ENCODE measurements at places on chromosomes 2 and 18.

- no peak for DNase-seq
These were observed 339.9 kb downstream of the ADCYAP1 start for GRCh38 chr18:1244397-1245122.

DNA sequence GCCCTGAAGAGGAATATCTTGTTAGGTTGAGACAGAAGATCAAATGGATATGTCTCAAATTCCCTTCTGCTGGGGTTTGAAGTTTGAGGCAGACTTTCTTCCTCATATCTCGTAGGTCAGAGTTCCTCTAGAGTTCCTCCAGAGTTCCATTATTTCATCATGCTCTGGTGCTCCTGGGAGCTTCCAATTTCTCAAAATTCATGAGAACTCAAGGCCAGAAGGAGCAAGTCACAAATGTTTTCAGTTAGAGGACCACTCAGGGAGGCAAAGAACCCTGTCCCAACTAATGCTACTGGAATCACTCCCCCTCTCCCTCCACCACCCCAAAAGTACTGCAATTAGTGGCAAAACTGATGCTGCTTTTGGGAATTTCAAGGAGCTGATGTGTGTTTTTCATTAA is 115.7 kb upstream of the RBMS1 start:
- no peak for DNase-seq

DNA sequence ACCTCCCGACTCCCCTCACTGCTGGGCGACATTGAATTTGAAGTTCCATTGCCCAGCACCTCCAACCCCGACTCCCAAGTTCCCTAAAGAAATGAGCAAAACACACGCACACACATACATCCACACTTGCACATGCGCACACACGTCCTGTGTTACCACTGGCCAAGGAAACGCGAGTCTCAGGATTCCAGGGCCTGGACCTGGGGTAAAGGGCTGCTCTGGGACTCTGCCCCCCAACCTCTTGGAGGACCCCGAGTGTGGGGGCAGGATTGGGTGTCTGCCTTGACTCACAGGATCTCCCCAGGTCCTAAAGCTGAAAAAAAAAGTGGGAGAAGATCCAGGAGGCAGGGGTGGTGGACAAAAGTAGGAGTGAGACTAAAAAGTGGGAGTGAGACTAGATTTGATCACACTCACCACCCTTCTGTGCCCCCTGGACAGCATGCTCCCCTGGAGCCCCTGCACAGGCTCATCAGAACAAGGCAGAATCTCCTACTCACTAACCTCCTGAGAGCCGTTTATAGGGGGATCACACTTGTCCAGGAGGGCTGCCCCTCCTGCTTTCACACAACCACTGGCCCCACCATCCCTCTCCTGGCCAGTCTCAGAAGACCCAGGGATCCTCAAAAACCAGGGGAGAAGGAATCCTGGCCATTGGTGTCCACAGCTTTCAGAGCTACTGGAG is 202.2 kb downstream of the TNS1 start:
- no peak for DNase-seq

DNA sequence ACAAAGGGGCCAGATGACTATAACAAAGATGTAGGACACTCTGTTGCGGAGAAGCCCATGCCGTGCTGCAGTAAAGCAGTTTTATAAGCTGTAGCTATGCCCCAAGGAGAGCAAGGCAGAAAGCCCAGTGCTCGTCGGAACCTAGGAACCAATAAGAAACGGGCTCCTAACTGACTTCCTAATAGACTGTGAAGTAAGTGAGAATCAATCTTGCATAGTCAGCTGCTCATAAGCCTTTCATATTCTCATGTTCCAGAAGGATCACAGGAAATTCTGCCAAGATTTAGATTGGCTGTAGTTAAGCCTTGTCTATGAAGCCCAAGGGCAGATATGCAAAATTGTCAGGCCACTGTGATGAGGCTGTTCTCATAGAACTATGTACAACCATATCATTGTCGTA is 98.4 kb downstream of the RTTN start:
- DNase-seq = no peak

GRCh38 chr18:63975628-63976027 is 5.7 kb downstream of the SERPINB8 start:
- no peak for DNase-seq

GRCh38 chr2:216118474-216118873 is 9.3 kb downstream of the XRCC5 start:
- DNase-seq = no peak

DNA sequence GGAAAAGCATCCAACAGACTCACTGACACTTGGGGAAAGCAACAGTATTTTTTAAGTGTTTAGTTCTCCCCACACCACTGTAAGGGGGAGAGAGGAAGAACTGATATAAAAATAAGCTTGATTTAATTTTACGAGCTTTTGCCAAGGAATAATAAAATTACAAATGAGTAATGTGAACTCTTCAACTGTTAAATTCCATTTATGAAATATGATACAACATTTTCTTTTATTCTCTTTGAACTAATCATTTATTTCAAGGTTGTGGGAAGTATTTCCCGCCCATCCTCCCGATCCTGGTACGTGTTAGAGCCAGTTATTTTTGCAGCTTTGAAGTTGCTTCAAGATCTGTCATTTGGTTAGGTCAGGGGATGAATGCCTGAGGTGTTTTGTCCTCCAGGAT is 35.2 kb downstream of the WDPCP start:
- DNase-seq = no peak

DNA sequence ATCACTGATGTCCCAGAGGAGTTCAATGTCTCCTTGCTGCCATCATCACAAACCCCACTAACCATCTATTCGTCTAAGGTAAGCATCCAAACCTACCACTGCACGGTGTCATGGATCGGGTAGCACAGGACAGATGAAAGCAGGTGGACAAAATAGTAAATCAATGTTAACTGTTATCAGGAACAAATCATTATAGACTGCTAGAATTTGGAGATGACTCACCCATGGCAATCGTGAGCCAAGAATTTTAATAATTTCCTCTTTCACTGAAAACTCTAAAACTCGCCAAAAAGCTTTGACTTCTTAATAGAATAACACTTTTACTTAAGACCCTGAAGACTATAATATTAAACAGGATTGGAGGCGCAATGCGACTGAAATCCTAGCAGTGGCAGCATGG is 33.7 kb upstream of the BZW1 start:
- DNase-seq = no peak

DNA sequence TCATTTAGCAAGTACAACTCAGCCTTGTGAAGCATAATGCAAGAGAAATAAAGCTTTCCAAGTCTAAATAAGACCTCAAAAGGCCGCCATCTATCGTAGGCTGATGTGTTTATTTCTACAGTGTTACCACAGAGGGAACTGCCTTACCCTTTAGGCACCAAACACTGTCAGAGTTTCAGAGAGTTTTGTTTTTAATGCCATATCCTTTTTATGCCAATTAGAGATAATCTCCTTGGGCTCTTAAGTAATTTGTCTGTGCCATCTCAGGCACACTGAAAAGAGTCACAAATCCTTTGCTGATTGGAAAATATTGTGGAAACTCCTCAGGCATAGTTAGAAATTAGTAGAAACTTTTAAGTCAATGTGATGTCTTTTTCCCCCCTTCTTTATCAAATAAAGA is 797.1 kb downstream of the SLC4A3 start:
- no peak for DNase-seq

GRCh38 chr2:197838036-197838435 is 33.6 kb downstream of the PLCL1 start:
- no peak for DNase-seq

GRCh38 chr2:221458578-221458977 is 113.5 kb downstream of the EPHA4 start:
- no peak for DNase-seq

GRCh38 chr2:120823551-120823950 is 87.9 kb downstream of the GLI2 start:
- no peak for DNase-seq

GRCh38 chr18:35713545-35713944 is 132.0 kb downstream of the GALNT1 start:
- no peak for DNase-seq

DNA sequence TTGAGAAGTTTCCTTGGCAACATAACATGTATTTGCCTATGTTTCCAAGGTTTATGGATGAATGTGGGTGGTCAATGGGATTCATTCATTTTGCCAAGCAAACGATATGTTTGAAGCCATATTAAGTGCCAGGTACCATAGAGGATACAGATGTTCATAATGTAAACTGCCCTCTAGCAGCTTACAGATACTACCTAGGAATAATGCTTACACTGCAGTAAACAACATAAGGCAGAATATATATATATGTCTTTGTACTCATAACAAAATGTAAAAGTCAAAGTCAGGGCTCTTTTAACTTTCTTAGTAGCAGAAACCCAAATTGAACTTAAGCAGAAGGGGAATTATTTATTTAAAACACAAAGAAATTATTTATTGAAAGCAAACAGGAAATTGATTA is 171.6 kb upstream of the TNP1 start:
- DNase-seq = no peak

- DNase-seq = no peak
These were observed 100.8 kb upstream of the ATP5MC3 start for GRCh38 chr2:175282300-175282699.

DNA sequence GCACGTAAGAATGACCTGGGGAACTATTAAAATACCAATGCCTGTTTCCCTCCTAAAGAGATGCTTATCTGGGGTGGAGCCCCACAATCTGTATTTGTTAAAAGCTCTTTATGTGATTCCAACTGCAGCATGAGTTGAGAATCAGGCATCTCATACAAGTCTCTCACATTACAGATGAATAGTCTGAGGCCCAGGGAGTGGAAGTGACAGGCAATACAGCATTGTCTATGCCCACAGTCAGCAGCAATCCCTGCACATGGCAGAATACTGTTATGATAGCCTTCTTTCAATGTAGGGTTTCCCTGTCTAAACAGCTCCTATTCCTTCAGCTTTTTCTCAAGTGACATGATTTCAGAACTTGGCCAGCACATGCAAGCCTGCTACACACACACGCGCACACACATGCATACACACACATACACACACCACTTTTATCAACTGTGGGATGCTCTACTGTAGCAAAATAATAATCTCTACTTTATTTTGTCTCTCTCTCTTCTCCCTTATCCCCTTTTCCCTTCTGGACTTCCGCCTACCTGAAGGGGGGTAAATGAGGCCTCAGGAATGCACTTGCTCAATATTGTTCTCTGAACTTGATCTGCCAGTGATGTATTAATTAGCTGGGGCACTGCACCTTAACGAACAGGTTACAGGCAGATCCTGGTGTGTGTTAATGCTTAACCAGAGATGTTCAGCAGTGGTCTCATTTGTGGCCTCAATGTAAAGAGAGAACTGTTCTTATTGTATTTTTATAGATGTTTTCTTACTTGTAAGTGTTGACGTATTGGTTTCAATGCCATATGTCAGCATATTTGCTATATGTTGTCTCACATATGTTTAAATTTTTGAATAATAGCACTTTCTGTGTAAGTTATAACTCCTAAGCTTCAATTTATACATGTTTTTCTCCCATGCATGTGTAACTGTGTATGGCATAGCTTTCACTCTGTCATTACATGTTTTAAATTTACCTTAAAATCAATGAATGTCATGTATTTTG is 116.0 kb downstream of the SETBP1 start:
- no peak for DNase-seq

GRCh38 chr18:35635170-35635569 is 53.6 kb downstream of the GALNT1 start:
- DNase-seq = no peak

- no peak for DNase-seq
These were observed 532.6 kb downstream of the TMEM182 start for GRCh38 chr2:103294420-103294819.

GRCh38 chr2:218180467-218181114 is 13.8 kb upstream of the CXCR1 start:
- DNase-seq = no peak

GRCh38 chr18:13543811-13544732 is 182.3 kb downstream of the FAM210A start:
- no peak for DNase-seq

- no peak for DNase-seq
These were observed 49.2 kb upstream of the RTN4 start for GRCh38 chr2:55099493-55099877.

- no peak for DNase-seq
These were observed 189.0 kb downstream of the PRKCE start for GRCh38 chr2:45840481-45840880.

GRCh38 chr2:66582987-66583880 is 148.3 kb downstream of the MEIS1 start:
- no peak for DNase-seq

DNA sequence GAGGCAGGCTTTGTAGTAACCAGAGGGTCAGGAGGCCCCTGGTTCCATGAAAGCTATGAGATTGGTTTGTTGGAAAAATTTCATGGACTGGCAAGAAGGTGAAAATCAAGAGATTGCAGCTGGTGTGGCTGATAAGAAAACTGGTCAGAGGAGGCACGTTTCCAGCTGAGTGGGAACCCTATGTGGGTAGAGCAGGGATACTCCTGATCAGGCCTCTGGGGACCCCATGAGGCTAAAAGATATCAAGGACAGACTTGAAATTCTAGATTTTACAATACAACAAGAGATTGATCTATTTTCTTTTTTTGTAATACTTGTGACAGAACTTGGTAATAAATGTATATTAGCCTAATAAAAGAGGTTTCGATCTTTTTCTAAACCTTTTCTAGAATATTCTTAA is 1615.1 kb downstream of the DPP10 start:
- no peak for DNase-seq

DNA sequence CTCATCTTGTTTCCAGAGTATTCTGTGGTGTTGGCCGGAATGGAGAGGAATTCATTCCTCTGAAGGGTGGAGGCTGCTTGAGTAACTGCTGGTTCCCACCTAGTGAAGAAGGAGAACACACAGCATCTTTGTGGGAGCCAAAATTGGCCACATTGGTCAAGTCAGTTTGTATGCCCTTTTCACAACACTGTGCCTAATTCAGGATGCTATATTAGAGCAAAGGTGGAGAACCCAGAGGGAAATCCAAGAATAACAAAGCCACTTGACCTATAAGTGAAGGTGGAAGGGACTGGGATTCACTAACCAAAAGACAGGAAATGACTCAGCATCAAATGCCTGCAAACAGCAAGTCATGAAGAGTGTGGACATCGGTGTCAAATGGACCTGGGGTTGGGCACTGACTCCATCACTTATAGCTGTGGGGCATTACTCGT is 27.3 kb upstream of the MLPH start:
- DNase-seq = no peak

- DNase-seq = no peak
These were observed 54.4 kb upstream of the SOS1 start for GRCh38 chr2:39175026-39175812.

- no peak for DNase-seq
These were observed 22.8 kb upstream of the DGKD start for GRCh38 chr2:233331536-233331935.

GRCh38 chr2:142144547-142144946 is 13.7 kb upstream of the LRP1B start:
- no peak for DNase-seq

- no peak for DNase-seq
These were observed 2.1 kb downstream of the GPBAR1 start for GRCh38 chr2:218262631-218263586.

- no peak for DNase-seq
These were observed 106.9 kb downstream of the FARSB start for GRCh38 chr2:222548992-222549391.

DNA sequence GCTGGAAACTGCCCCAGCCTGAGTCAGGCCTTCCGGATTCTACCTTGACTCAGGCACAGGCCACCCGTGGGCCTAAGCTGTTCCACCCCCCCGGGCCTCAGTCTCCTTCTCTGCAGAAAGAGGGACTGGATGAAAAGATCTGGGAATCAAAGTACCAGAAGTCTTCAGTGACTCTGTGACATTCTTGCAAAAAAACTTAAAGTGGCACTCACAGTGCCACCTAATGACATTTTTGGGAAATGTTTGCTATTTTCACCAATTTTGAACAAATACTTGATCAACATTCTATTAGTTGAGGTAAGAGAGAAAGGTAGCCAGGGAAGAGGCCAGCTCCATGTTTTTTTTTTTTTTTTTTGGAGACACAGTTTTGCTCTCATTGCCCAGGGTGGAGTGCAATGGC is 48.3 kb upstream of the ACAA2 start:
- no peak for DNase-seq

All from activated gamma-delta T cell (primary cell).